ENCODE measurements at places on chromosomes 7 and 10. TPM values are rescaled to one million over a fixed set of nuclear protein-coding genes. Genes with fewer than 3 reads are reported as not detected.

COL1A2 gene
- total RNA-seq = 228 TPM

- H3K4me1 ChIP-seq = no peaks in the 10 kb centered on the region
- no peak overlapping the region for H3K27ac ChIP-seq
- DNase-seq = no peak
- H3K4me3 ChIP-seq = no peak overlapping the region
- no peaks in the 10 kb centered on the region for H3K36me3 ChIP-seq
Observed at GRCh38 chr7:120472892-120473291, 199.9 kb downstream of the KCND2 start.

SVIL gene
- total RNA-seq = 260 TPM

DNA sequence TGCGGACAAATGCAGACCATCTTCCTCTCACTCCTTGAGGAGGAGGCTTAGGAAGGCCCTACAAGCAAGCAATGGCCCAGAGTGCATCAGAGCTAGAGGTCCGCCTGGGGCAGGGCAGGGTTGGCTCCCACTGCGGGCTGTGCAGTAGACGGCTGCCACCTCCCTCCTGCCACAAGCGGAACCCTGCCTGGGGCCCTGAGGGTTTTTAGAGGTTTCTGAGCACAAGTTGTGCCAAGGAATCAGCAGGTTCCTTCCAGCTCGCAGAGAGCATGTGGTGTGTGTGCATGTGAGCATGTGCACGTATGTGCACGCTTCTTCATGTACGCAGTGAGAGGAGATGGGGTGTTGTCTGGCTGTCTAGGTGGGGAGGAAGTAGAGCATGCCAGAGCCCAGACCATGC, 25.9 kb upstream of the SMARCD3 start:
- H3K27me3 ChIP-seq = no peaks in the 10 kb centered on the region
- no peak overlapping the region for H3K27ac ChIP-seq
- DNase-seq = no peak
- H3K4me3 ChIP-seq = no peak overlapping the region
- H3K36me3 ChIP-seq = no peaks in the 10 kb centered on the region

DNA sequence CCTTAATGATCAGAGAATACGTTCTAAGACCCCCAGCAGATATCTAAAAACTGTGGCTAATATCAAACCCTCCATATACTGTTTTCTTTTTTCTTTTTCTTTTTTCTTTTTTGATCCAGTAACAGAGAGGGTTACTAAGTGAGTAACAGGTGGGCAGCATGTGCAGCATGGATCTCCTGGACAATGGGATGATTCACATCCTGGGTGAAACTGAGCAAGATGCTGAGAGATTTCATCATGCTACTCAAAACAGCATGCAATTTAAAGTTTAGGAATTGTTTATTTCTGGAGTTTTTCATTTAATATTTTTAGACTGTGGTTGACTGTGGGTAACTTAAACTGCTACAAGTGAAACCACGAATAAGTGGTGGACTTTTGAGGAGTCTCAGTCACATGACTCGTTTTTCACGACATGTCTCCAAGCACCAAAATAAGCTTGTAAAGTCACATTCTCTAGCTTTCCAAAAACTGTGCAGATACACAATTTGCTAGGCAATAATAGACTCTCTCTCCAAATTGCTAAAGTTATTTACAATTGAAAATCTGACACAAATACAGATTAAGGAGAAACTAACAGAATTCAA, 716.2 kb downstream of the NXPH1 start:
- H3K27me3 ChIP-seq = no peaks in the 10 kb centered on the region
- H3K4me3 ChIP-seq = no peak overlapping the region
- H3K4me1 ChIP-seq = no peaks in the 10 kb centered on the region
- H3K36me3 ChIP-seq = no peaks in the 10 kb centered on the region

DNA sequence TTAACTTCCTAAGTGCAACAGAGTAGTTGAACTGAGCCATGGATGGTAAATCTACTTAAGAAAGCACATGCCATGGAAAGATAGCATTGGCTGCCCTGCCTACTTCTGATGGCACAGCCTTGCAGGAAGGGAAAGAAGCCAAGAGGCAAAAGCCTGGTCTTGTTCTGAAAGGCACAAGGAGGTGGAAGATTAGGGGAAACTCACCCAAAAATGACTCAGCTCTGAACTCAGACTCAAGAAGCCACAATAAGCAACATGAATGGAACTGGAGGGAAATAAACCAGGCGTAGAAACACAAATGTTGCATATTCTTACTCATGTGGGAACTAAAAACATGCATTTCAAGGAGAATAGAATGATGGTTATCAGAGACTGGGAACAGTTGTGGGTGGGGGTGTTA, 20.8 kb upstream of the ALOX5 start:
- no peak overlapping the region for H3K4me3 ChIP-seq
- H3K27me3 ChIP-seq = no peaks in the 10 kb centered on the region
- no peak for DNase-seq
- H3K36me3 ChIP-seq = no peaks in the 10 kb centered on the region

DNA sequence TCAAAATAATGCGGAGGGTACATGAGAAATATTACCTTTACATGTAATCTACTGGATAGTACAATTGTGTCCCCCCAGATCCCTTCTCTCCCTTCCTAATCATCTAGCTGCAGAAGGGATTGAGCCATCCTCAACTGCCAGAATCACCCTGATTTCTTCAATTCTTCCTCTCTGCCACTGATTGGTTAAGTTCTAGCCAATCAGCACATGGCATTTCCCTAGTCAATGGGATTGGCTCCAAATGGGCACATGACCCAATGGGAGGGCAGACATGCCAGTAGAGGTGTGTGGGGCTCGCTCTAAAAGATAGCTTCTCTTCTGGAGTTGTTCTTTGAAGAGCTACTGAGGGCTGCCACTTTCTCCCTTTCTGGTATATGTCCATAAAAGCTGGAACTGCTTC, 20.9 kb upstream of the UBE3C start:
- no peak overlapping the region for H3K4me3 ChIP-seq
- H3K27ac ChIP-seq = no peak overlapping the region
- DNase-seq = no peak
- no peaks in the 10 kb centered on the region for H3K4me1 ChIP-seq

CTAGE4 gene
- total RNA-seq = 0.90 TPM

DNA sequence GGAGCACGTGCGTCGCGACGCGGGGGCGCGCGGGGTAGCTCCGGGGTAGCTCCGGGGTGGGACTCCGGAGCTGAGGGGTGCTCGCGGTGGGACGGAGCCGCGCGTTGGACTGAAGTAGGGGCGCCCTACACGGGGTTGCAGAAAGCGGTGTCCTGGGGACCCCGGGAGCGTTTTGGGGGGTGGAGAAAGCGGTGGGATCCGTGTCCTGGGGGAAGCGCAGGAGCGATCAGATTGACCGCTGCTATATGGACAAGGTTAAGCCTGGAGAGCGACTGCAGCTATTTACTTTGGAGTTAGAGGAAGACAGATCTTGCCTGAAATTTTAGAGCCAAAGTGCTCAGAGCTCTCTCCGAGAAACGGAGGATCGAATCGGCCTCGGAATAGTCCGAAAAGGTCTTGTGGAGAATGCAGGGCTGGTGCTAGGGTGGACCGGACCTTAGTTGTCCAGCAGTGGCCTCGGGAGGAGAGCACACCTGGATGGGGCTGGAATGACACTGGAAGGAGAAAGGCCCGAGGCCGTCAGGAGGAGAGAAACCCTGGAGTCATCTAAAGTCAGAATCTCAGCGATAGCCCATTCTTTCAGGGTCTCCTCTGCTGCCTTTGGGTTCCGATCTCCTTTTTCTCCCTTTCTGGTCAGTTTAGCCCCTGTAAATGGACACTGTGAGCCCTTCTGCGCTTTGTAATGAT, 564 bp downstream of the PDSS1 start:
- H3K4me1 ChIP-seq = no peaks in the 10 kb centered on the region
- no peaks in the 10 kb centered on the region for H3K36me3 ChIP-seq
- DNase-seq = no peak
- H3K27ac ChIP-seq = peak overlapping the region; percentile 84

TWIST1 gene
- 1.9 TPM for total RNA-seq

GRCh38 chr10:124739986-124740368, 4.2 kb downstream of the FAM53B start:
- H3K27me3 ChIP-seq = no peaks in the 10 kb centered on the region
- no peak overlapping the region for H3K4me3 ChIP-seq
- H3K36me3 ChIP-seq = no peaks in the 10 kb centered on the region

DNA sequence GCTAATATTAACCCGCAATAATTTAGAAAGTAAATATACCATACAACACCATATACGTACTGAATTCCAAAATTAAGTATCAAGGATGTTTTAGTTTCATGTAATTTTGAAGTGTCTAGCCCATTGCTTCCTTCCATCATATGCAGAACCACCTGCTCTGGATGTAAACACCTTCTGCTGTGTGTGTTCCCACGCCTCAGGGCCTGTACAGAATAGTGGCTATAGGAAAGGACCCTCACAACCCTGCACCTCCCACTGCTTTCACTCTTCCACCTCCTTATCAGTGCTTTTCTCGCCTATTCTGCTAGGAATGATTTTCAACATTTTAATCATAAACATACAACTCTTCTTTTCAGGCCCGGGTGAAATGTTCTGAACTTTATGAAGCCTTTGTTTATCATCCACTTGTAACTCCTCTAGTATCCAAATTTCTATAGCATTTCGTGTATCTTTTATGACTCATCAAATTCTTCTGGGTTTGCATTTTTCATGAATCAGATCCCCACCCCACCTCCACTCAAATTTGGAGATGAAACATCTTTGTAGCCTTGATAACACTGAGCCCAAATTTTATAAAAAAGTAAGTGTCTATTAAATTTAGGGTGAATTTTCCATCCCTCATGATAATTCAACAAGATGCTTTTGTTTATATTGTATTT, 1106.8 kb upstream of the C7orf33 start:
- H3K27me3 ChIP-seq = no peaks in the 10 kb centered on the region
- DNase-seq = no peak
- no peak overlapping the region for H3K27ac ChIP-seq
- no peaks in the 10 kb centered on the region for H3K36me3 ChIP-seq
- H3K4me3 ChIP-seq = no peak overlapping the region
- no peaks in the 10 kb centered on the region for H3K4me1 ChIP-seq

DNA sequence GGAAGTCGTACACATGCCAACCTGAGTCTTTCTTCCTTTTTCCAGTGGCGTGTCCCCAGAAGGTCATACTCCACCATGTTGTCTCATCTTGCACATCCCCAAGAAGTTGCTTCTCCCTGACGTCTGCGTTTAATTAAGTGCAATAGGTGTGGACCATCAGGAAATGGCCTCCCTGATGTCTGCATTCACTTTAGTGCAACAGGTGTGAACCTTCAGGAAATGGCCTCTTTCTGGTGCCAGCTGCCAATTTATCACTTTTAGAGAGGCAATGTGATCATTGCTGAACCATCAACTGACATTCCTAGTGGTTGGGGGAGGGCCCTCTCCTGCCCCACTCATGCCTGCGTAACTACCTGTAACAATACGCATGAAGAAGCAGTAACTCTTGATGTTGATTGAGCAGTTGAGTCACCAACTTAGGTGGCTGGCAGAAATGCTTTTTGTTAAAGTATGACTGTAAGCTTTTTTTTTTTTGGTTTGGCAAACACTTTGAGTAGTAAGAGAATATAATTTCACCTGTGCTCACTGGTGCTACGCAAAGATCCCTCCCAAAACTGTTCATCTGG, 25.8 kb downstream of the SCIN start:
- no peaks in the 10 kb centered on the region for H3K36me3 ChIP-seq
- H3K27me3 ChIP-seq = no peaks in the 10 kb centered on the region
- no peak overlapping the region for H3K4me3 ChIP-seq
- no peak overlapping the region for H3K27ac ChIP-seq

LOXL4 gene
- 1.6 TPM for total RNA-seq

H2BK1 gene
- total RNA-seq = not detected

DNA sequence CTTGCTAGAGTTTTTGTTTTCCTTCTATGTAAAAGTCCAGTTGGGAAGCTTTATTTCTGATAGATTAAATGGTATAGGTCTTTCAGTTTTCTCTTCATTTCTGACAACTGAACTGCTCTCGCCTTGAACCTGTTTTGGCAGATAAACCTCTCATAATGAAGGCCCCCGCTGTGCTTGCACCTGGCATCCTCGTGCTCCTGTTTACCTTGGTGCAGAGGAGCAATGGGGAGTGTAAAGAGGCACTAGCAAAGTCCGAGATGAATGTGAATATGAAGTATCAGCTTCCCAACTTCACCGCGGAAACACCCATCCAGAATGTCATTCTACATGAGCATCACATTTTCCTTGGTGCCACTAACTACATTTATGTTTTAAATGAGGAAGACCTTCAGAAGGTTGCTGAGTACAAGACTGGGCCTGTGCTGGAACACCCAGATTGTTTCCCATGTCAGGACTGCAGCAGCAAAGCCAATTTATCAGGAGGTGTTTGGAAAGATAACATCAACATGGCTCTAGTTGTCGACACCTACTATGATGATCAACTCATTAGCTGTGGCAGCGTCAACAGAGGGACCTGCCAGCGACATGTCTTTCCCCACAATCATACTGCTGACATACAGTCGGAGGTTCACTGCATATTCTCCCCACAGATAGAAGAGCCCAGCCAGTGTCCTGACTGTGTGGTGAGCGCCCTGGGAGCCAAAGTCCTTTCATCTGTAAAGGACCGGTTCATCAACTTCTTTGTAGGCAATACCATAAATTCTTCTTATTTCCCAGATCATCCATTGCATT, 27.1 kb downstream of the MET start:
- H3K4me3 ChIP-seq = no peak overlapping the region
- DNase-seq = no peak
- H3K4me1 ChIP-seq = no peaks in the 10 kb centered on the region
- H3K36me3 ChIP-seq = no peaks in the 10 kb centered on the region
- no peaks in the 10 kb centered on the region for H3K27me3 ChIP-seq

AMZ1 gene
- not detected for total RNA-seq

C7orf57 gene
- total RNA-seq = not detected

GARIN1A gene
- total RNA-seq = 0.39 TPM

DNA sequence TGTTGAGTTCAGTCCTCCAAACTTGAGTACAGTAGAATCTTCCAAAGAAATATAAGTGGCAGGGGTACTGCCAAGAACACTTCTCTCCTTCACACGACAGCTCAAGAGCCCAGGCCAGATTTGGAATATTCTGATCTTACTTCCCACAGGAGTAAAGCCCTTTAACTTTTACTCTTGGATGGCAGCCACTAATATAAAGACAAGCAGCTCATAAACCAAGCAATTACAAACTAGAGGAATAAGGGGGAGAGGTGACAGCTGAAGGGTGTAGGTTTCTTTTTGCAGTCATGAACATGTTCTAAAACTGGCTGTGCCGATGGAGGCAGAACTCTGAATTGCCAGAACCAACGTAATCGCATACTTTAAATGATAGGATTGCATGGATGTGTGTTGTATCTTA, 74.8 kb downstream of the SVIL start:
- peaks cover 19% of the 10 kb centered on the region for H3K36me3 ChIP-seq
- peak overlapping the region; percentile 38 for H3K27ac ChIP-seq
- DNase-seq = no peak
- peaks cover 27% of the 10 kb centered on the region for H3K4me1 ChIP-seq
- H3K27me3 ChIP-seq = no peaks in the 10 kb centered on the region
- H3K4me3 ChIP-seq = no peak overlapping the region

LEP gene
- total RNA-seq = 0.22 TPM

TAS2R4 gene
- not detected for total RNA-seq

- no peaks in the 10 kb centered on the region for H3K4me1 ChIP-seq
- DNase-seq = no peak
- no peaks in the 10 kb centered on the region for H3K27me3 ChIP-seq
Observed at GRCh38 chr10:75649466-75649865, 218.0 kb downstream of the LRMDA start.

Measured in right atrium auricular region (tissue), 2 donors.